ENCODE measurements at places on chromosomes 2 and 18. TPM values are rescaled to one million over a fixed set of nuclear protein-coding genes. Genes with fewer than 3 reads are reported as not detected.

The KCNIP3 gene
- 4.1 TPM for total RNA-seq

The POTEC gene
- not detected for total RNA-seq

The ILKAP gene
- total RNA-seq: 20.5 TPM

The CACNB4 gene
- total RNA-seq: 0.10 TPM

The UGT1A3 gene
- total RNA-seq: not detected

The PELI1 gene
- total RNA-seq: 6.2 TPM

The M1AP gene
- total RNA-seq: not detected
